PC-9 (cell line): ENCODE measurements at places on chromosomes 2 and 18. TPM values are rescaled to one million over a fixed set of nuclear protein-coding genes. Genes with fewer than 3 reads are reported as not detected.

GRCh38 chr2:166088634-166089033, 39.2 kb downstream of the SCN1A start:
- H3K27ac ChIP-seq = no peak overlapping the region
- H3K27me3 ChIP-seq = no peaks in the 10 kb centered on the region
- no peaks in the 10 kb centered on the region for H3K36me3 ChIP-seq
- no peaks in the 10 kb centered on the region for H3K4me1 ChIP-seq
- H3K4me3 ChIP-seq = no peak overlapping the region

DNA sequence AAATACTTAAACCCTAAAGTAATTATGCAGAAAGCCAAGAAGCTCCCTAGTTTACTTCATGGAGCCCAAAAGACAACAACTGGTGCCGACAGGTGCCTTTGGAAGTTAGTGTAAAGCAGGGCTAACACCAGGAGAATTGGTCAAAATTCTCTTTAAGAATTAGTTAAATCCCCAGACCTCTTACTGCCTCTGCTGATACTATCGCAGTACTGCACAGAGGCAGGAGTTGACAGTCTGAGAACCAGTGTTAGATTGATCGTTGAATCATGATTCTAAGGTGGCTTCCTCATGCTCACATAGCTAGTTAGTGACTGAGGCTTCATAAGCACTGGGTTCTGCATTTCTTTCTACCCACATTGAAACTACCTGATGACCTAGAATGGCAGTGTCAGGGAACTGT, 445.0 kb downstream of the XIRP2 start:
- H3K27ac ChIP-seq = no peak overlapping the region
- no peaks in the 10 kb centered on the region for H3K27me3 ChIP-seq
- no peaks in the 10 kb centered on the region for H3K36me3 ChIP-seq
- no peak overlapping the region for H3K4me3 ChIP-seq
- no peak for DNase-seq

- peaks cover 38% of the 10 kb centered on the region for H3K4me1 ChIP-seq
- DNase-seq = no peak
- H3K27ac ChIP-seq = peak overlapping the region; percentile 79
- H3K36me3 ChIP-seq = 0 out of 2 replicates have a peak, but pooled peaks cover 6% of the 10 kb centered on the region
- peak overlapping the region; percentile 99 for H3K4me3 ChIP-seq
- H3K27me3 ChIP-seq = no peaks in the 10 kb centered on the region
Measured at GRCh38 chr18:12884406-12885323, 628 bp upstream of the PTPN2 start.

DNA sequence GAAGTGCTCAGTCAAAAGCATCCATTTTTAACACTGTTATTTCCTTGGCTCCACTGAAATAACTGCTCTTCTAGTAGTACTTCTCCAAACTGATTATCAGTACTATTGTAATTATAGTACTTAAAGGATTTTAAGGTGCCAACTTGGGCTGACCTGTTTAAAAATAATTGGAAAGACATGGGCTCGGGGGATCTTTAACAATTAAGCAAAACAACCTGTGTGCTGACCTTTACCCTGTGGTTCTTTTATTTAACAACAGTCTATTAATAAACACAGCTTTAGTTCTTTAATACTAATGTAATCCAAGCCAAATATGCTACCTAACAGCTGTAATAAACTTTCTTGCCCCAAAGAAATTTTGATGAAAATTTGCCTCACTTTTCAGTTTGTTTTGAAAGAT, 6.9 kb upstream of the ITPRID2 start:
- H3K4me3 ChIP-seq = no peak overlapping the region
- DNase-seq = no peak
- H3K36me3 ChIP-seq = no peaks in the 10 kb centered on the region
- no peak overlapping the region for H3K27ac ChIP-seq

DNA sequence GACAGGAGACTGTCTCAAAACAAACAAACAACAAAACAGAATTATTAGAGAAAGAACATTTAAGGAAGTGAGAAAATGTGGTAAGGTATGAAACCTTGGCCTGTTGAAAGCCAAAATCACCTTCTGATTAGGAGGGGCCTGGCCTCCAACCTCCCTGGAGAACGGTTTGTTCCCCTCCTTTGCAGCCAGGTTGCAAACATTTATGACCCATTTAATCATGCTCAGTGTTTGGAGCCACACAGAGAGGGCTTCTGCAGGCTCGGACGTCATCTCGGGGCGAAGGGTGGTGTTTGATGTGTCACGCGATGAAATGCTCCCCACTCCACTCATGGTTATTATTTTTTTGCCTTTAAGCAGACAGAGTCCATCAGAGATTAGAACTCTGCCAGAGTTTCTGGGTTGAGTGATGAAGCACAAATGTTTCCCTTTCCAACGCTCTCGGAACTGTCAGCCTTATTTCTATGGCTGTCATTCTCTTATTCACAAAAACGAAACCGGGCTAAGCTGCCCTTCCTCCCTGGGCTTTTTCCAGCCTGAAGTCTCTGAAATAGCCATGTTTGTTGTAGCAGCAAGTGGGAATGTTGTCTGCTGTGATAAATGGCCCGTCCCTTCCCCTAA, 33.6 kb upstream of the ROCK2 start:
- DNase-seq = no peak
- no peak overlapping the region for H3K4me3 ChIP-seq
- H3K4me1 ChIP-seq = peaks cover 15% of the 10 kb centered on the region
- no peak overlapping the region for H3K27ac ChIP-seq
- H3K27me3 ChIP-seq = no peaks in the 10 kb centered on the region
- H3K36me3 ChIP-seq = no peaks in the 10 kb centered on the region

GRCh38 chr2:58120626-58121229, 74.1 kb downstream of the VRK2 start:
- peaks cover 7% of the 10 kb centered on the region; the same call in 1 of the 2 replicates for H3K36me3 ChIP-seq
- H3K27me3 ChIP-seq = no peaks in the 10 kb centered on the region
- no peaks in the 10 kb centered on the region for H3K4me1 ChIP-seq
- no peak overlapping the region for H3K27ac ChIP-seq
- no peak overlapping the region for H3K4me3 ChIP-seq

- no peaks in the 10 kb centered on the region for H3K4me1 ChIP-seq
- H3K4me3 ChIP-seq = no peak overlapping the region
- H3K27ac ChIP-seq = no peak overlapping the region
- DNase-seq = peak; percentile 69
Measured at GRCh38 chr2:98412751-98413458, 31.8 kb upstream of the INPP4A start.

DNA sequence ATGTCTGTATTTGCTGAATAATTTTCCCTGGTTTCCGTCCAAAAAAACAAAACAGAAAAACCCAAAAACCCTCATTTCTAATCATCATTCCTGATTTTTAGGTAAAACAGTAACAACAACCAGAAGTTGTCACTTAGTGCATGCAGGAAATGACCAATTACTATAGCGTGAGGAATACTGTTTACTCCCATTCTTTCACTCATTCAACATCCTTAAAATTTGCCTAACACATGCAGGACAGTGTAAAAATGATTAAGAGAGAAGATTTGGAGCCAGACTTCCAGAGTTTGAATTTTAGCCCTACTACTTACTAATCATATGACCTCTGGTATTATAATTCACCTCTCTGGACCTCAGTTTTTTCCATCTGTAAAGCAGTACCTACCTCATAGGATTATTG, 83.1 kb downstream of the FIGN start:
- H3K36me3 ChIP-seq = no peaks in the 10 kb centered on the region
- DNase-seq = no peak
- no peaks in the 10 kb centered on the region for H3K27me3 ChIP-seq
- no peak overlapping the region for H3K4me3 ChIP-seq
- H3K27ac ChIP-seq = no peak overlapping the region

DNA sequence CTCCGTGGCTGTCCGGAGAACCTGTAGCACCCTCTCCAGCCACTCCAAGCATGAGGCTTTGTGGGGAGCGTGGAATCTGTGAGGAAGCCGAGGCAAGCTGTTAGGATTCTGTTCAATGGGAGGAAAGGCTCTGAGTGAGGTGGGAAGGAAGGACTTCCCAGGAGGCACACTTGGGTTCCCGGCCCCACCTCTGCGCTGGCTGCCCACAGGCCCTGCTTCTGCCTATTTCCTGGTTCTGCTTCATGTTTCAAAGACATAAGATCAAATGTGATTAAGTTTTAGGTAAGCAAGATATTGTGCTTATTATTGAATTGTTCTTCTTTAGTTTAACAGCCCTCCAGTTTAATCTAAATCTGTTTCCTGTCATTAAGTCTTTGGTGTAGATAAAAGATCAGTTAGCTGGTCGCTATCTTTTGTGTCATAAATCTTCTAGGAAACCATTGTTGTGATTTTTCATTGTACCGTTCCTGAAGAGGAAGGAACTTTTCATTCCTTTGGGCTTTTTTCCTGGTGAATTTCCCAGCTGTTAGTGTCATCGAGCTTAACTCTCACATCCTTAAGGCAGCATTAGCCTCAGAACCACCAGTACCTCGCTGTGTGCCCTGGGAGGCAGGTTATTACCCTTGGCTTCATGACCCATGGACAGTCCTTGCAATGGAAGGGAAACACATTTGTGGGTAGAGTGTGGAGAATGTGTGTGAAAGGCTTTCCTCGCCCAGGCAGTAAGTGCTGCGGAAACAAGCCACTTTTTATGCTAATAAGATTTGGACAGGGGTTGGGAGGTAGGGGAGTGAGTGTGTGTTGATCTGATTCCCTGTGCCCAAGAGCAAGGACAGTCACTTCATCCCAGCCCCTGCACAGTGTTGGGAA, 61.9 kb upstream of the ALPP start:
- no peaks in the 10 kb centered on the region for H3K4me1 ChIP-seq
- H3K4me3 ChIP-seq = no peak overlapping the region
- DNase-seq = no peak
- H3K27me3 ChIP-seq = no peaks in the 10 kb centered on the region

GRCh38 chr2:104378853-104379374, 475.0 kb upstream of the POU3F3 start:
- no peak overlapping the region for H3K4me3 ChIP-seq
- no peak overlapping the region for H3K27ac ChIP-seq
- no peaks in the 10 kb centered on the region for H3K36me3 ChIP-seq
- no peaks in the 10 kb centered on the region for H3K4me1 ChIP-seq
- DNase-seq = no peak
- no peaks in the 10 kb centered on the region for H3K27me3 ChIP-seq

- no peak overlapping the region for H3K27ac ChIP-seq
- H3K36me3 ChIP-seq = no peaks in the 10 kb centered on the region
- no peak overlapping the region for H3K4me3 ChIP-seq
Measured at GRCh38 chr18:51621113-51621863, 423.8 kb upstream of the MEX3C start.

Gene NAT8
- total RNA-seq = not detected in 2 replicates

Gene PID1
- total RNA-seq = not detected in 2 replicates

Gene IL37
- total RNA-seq = 1.0 and 1.7 TPM in 2 replicates
